ENCODE measurements at places on chromosomes 2 and 18.
A peak's percentile ranks its signal among the peaks of the same experiment; 100 is the strongest.

DNA sequence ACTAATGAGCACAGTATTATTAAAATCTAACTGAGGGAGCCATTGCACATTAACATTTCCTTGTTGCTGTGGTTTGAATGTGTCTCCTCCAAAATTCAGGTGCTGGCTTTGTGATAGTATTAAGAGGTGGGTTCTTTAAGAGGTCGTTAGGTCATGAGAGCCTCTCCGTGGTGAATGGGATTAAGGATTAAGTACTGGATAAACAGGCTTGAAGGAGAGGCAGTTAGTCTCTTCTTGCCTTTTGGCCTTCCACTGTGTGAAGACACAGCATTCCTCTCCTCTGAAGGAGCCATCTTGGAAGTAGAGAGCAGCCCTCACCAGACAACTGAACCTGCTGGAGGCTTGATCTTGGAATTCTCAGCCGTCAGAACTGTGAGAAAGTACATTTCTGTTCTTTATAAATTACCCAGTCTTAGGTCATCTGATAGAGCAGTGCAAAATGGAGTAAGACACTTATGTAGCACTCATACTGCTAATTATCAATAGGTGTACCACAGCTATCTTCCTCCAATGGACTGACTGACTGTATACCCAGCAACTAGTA, 182.7 kb downstream of the MYO3B start:
- DNase-seq, result no peak

- DNase-seq, result no peak
Observed at GRCh38 chr2:227368574-227368973, 10.5 kb downstream of the TM4SF20 start.

- DNase-seq, result no peak
Observed at GRCh38 chr2:205463466-205464025, 218.8 kb upstream of the NRP2 start.

DNA sequence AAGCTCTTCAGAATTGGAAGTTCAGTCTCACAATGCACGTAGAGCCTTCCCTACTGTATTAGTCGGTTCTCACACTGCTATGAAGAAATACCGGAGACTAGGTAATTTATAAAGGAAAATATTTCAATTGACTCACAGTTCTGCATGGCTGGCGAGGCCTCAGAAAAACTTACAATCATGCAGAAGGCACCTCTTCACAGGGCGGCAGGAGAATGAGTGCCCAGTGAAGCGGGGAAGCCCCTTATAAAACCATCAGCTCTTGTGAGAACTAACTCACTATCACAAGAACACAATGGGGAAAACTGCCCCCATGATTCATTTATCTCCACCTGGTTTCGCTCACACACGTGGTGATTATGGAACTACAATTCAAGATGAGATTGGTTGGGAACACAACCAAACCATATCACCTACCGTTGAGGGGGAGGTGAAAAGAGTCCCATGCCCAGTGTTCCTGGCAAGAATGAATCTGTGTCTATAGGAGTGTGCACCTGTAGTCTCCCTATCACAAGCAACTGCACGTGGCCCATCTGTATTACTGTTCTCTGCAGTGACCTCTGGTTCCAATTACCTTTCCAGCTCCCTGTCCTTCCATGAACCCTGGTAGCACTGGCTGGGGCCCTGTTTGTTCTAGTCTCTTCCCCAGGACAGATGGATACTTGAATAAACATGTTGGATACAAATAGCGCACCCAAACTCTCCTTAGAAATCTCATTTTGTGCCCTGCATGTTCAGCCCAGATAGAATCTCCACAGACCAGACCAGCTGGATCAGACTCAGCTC, 44.4 kb upstream of the ATL2 start:
- no peak for DNase-seq

- peak; percentile 55 for DNase-seq
Observed at GRCh38 chr2:30408961-30409387, 38.1 kb upstream of the LCLAT1 start.

GRCh38 chr2:118049816-118050140, 35.9 kb upstream of the CCDC93 start:
- no peak for DNase-seq

DNA sequence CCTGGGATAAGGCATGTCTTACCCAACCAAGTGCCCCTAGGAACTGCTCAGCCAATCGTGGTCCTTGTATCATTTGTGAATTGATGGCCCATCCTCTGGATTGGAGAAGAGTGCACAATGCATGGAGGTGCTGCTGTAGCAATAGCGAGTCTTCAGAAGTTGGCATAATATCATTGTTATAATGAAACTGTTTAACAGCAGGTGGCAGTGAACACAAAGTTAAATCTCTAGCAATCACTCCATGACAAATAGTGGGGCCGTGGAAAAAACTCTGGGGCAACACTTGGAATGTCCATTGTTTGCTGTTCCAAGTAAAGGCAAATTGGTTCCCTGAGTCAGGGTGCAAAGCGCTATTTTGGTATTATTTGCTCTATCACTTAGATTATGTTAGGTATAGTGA, 11.4 kb downstream of the REG1A start:
- no peak for DNase-seq

DNA sequence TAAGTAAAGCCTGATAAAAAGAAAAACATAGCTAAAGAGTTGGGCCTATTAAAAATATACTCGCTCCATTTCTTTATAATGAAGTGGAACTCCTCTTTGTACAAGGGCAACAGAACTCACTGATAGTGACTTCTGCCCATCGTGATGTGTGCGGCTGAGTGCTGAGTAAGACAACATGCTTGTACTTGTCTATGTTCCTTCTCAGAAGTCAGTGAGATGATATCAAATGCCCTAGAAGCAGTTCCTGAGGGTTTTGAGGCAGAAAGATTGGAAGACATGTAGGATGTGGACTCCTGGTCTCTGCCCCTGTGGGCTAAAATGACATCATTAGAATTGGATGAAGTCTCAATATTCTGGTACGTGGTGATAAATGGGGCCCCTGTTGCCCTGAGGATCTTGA, 73.8 kb downstream of the USP40 start:
- no peak for DNase-seq

DNA sequence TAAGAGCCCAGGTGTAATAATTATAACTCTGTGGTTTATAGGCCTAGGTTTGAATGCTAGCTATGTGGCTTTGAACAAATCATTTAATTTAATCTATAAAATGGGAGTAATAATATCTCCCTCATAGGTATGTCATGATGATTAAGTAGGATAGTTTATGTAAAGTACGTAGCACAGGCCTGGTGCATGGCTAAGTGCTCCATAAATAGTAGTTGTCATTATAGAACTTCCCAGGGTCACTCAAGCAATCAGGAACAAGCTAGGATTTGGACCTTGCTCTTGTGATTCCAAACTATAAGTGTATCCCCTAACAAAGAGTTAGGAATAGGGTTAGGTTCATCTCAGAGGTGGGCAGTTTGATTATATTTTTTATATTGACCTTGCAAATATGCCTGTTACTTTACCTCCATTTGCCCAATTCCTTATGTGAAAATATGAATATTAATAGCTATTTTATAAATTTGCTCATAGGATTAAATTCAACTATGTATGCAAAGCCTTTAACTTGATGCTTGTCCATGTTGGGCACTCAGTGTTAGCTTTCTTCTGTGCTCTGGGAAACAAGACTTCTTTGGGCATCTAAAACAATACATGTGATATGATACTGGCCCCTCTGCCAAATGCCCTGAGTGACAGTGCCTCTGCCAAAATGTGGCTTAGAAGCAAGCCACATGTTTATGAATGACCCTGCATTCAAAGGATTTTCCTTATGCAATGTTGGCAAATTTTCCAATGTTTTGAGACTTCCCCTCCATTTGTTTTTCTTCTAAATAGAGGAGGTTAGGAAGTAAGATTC, 353.6 kb downstream of the KIAA1328 start:
- no peak for DNase-seq

- peak; percentile 2 for DNase-seq
Observed at GRCh38 chr18:34158881-34159690, 65.6 kb downstream of the NOL4 start.

- DNase-seq, result peak; percentile 46
Observed at GRCh38 chr2:230423851-230424458, 8.0 kb downstream of the SP100 start.

DNA sequence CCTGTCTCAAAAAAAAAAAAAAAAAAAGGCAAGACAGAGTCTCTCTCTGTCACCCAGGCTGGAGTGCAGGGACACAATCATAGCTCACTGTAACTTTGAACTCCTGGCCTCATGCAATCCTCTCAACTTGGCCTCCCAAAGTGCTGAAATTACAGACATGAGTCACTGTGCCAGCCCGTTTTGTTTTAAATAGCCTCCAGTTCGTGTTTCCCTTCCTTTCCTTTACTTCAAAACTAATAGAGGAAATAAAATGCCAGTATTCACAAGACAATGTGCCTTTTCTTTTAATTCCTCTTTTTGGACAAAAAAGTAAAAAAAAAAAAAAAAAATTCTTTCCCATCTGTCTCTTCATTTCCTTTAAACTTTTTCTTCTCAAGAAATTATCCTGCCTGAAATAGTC, 54.5 kb upstream of the ACMSD start:
- DNase-seq, result no peak

- DNase-seq, result no peak
Observed at GRCh38 chr2:99451280-99451679, 38.5 kb downstream of the REV1 start.

GRCh38 chr2:130822766-130823165, 13.9 kb upstream of the ARHGEF4 start:
- no peak for DNase-seq

DNA sequence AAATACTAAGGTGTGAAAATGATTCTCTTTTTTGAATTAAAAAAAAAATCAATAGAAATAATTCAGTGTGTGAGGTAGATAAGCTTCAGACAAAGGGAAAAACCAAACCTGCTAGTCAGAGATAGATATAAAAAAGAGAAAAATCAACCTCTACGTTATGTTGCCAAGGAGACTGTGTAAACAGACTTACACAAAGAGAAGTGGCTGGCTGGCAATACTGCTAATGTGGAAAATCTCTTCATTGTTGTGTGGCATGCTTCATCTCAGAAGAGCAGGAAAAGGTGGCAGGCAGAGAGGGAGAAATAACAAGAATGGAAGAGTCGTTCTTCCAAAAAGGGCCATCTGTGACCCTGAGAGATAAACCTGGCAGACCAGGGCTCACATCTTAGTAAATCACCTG, 200.8 kb downstream of the SLC8A1 start:
- no peak for DNase-seq

- no peak for DNase-seq
Observed at GRCh38 chr2:6777626-6778025, 88.1 kb downstream of the CMPK2 start.

DNA sequence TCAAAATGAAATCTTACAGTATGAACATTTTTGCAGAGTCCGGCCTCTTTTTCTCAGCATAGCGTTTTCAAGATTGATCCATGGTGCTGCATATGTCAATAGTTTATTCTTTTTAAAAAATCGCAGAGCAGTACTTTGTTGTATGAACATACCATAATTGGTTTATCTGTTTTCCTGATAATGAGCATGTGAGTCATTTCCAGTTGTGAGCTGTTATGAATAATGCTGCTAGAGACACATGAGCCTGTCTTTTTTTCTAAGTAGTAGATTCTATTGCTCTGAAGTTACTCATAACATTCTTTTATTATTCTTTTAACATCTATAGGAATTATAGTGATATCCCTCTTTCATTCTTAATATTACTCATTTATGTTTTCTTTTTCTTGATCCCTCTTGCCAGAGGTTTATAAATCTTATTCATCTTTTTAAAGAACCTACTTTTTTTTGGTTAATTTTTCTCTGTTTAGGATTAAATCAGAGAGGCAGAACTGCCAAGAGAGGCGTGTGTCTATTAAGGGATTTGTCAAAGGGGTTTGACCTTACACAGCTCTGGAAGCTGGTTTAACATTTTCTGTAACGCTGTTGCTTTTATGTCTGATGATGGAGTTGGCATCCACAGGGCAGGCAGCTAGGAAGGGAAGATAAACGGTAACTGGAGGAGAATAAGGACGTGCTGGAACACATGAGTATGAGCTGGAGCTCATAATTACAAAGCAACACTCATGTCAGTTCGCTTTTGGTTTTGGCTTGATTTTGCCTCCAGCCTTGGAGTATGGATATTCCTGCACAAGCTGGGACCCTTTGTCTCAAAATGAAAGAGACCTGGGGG, 47.4 kb downstream of the MGAT5 start:
- peak; percentile 69 for DNase-seq

DNA sequence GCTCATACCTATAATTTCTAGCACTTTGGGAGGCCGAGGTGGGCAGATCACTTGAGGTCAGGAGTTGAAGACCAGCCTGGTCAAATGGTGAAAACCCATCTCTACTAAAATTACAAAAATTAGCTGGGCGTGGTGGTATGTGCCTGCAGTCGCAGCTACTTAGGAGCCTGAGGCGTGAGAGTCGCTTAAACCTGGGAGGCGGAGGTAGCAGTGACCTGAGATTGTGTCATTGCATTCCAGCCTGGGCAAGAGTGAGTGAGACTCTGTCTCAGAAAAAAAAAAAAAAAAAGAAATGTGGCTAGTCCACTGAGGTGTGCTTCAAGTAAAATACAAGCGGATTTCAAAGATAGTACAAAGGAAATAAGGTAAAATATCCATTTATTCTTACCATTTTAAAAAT, 46.2 kb downstream of the RBKS start:
- DNase-seq, result no peak

GRCh38 chr2:186641807-186642321, 52.0 kb upstream of the FAM171B start:
- DNase-seq, result peak; percentile 88

DNA sequence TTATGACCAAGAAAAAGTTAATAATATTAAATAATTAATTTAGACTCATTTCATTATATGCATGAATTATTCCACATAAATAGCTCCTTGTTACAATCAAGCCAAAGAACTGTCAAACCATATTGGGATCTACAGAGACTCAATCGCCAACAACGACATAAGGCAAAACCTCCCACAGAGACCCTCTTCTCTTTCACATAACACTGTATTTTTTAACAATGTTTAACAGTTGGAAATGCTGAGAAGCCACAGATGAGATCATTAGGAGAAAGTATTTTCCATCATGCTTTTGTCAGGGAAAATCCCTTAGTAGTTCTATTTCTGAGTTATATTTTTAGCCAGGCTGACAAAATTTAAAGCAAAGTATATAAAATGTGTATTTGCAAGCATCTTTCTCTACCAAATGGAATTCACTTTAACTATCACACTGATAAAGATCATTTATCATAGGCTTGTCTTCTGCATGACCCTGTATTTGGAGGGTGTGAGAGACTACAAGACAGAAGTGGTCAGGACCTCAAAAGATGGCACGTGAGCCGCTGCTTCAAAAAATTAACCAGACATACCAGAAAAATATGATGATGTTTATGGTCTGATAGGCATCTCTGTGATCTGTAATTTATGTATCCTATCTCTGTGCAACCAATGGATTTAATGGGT, 383.8 kb downstream of the NRXN1 start:
- no peak for DNase-seq

DNA sequence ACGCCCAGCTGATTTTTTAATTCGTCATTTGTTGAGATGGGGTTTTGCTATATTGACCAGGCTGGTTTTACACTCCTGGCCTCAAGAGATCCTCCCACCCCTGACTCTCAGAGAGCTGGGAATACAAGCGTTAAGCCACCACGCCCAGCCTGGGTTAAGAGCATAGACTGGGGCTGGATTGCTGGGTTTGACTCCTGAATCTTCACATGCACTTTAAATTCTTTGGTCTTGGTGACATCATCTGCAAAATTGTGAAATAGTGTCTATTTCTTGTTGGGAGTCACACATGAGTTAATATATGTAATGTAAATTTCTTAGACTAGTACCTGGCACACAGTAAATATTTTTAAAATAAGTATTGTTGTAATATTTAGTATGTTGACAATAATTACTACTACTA, 257.4 kb downstream of the DOK6 start:
- no peak for DNase-seq

All from cardiac fibroblast (primary cell).